Skin of body (tissue), 3 donors: ENCODE measurements at places on chromosomes 12 and 14. TPM values are rescaled to one million over a fixed set of nuclear protein-coding genes. Genes with fewer than 3 reads are reported as not detected.

DNA sequence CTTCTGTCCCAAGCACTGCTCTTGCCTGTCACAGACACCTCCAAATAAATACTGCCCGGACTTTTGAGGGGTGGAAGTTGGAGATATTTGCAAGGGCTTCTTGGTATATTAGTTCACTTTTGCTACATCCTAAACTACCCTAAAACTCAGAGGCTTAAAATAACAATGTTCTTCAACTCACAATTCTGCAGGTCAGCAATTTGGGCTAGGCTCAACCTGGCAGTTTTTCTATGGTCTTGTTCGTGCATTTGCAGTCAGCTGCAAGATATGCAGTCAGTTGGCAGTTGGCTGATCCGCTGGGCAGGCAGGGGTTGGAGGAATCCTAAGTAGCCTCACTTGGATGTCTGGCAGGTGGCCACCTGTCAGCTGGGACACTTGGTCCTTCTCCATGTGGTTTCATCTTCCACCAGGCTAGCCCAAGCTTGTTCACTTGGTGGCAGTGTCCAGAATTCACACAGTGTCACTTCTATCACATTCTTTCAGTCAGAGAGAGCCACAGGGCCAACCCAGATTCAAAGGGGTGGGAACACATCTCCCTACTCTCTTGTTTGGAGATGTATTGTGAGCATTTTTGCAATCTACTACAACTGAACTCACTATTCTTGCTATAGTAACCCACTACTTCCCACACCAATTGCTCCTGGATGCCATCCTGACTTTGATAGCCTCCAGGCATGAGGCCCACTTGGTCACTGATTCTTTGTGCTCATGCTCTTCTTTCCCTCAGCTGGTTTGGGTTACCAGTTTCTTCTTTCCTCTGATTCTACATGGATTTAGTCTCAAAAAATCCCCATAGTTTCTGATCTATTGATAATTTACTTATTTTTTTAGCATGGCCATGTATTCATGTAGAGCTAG lies 27.8 kb upstream of the CAPRIN2 start:
- no peak for DNase-seq

KRT83 gene
- total RNA-seq: 18.8 TPM

GRCh38 chr14:23621204-23621931 lies 14.8 kb upstream of the DHRS2 start:
- no peak for DNase-seq

DNA sequence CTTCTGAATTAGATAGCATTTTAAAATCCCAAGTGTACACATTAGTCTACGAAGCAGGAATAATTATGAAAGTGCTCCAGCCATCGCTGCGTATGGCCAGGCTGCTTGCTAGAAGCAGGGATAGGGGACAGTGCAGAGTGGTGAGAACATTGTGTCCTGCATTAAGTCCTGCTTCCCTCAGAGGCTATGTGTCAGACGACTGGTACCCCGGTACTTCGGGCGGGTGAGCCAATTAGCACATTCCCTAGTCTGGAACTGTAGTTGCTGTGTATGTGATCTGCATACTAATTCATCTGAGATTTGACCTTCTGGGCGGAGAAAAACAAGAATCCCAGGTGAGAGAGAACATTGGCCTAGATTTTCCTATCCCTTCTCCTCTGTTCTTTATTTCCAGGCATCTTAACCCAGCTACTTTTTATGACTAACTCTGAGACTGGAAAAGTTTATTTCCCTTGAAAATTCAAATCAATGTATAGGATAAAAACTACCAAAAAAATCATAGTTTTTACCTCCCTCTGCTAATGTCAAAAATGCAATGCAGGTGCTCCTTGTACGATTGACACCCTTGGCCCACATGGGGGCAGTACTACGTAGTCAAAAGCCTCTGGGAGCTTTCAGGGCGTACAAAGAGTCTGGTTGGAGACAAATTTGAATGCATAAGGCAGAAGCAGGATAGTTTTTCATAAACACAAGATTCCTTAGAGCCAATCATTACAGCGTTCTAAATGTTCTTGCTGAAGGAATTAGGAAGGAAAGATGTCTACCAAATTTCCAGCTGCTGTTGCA lies 764.3 kb downstream of the NOVA1 start:
- DNase-seq: peak; percentile 19

- no peak for DNase-seq
Measured at GRCh38 chr12:93776581-93777018, 99.4 kb downstream of the CRADD start.

GRCh38 chr12:58263816-58264215 lies 322.4 kb downstream of the ATP23 start:
- DNase-seq: no peak

DNA sequence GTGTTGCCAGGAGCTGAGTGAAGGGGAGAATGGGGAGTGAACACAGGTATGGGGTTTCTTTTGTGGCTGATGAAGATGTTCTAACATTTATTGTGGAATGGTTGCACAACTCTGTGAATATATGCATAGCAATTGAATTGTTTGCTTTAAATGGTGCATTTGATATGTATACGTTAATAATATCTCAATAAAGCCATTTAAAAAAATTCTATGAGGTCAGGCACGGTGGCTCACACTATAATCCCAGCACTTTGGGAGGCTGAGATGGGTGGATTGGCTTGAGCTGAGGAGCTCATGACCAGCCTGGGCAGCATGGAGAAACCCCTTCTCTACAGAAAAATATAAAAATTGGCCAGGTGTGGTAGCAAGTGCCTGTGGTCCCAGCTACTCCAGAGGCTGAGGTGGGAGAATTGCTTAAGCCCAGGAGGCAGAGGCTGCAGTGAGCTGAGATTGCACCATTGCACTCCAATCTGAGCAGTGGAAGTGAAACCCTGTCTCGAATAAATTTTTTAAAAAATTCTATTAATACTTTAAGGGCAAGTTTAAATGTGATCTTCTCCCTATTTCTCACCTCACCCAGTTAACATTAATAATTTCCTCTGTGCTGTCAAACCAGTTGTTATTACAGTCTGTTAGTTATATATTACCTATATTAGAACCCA lies 65.3 kb downstream of the DENND5B start:
- DNase-seq: no peak

RPGRIP1 gene
- total RNA-seq: 0.10 TPM

- no peak for DNase-seq
Measured at GRCh38 chr14:66105815-66106214, 380.4 kb upstream of the CCDC196 start.

- no peak for DNase-seq
Measured at GRCh38 chr12:90055071-90055470, 346.4 kb upstream of the ATP2B1 start.

A2ML1 gene
- total RNA-seq: 46.5 TPM

REP15 gene
- 0.79 TPM for total RNA-seq

GRCh38 chr12:130961921-130962451 lies 8.3 kb downstream of the ADGRD1 start:
- DNase-seq: peak; percentile 48

DNA sequence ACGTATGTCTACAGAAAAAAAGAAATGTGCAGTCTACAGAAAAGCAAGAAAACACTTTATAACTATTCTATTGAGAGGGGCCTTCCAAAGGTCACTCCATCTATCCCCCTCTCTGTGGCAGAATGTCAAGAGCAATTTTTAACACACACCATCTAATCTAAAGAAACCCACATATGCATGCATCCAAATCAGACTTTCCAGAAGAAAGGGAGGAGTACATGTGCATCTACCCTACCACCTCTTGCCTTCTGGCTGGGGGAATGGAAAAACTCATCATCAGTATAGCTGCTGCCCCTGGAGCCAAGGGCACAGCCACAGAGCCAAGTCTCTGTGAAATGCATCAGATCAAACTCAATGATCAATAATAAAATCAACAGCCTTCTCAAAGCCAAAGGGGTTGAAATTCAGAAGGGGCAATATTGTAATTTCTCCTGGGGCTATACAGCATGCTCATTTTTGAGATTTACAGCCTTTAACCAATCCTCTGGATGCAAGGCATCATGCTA lies 63.9 kb downstream of the ANO2 start:
- peak; percentile 35 for DNase-seq

DNA sequence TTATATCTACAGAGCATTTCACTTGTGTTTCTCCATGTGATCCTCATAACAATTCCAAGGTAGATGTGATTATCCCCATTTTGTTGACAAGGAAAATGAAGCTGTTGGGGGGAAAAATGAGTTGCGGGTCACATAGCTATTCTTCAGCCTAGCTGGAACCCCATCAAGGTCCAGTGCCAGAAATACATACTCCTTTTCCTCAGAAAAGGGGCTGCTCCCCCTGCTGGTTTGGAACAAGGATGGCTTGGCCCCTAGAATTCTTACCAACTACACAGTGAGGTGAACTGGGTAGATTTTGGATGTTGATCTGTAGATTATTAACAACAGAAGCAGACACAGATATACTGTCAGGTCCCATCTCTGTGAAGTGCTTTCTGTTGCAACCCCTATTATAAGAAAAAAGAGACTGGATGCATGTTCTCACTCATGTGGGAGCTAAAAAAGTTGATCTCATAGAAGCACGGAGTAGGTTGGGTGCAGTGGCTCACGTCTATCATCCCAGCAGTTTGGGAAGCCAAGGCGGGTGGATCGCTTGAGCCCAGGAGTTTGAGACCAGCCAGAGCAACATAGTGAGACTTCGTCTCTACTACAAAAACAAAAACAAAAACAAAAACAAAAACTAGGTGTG lies 8.9 kb downstream of the IKZF4 start:
- peak; percentile 29 for DNase-seq

- DNase-seq: no peak
Measured at GRCh38 chr12:130879781-130880389, 8.0 kb downstream of the RAN start.

KRT74 gene
- total RNA-seq: 133 TPM

DNA sequence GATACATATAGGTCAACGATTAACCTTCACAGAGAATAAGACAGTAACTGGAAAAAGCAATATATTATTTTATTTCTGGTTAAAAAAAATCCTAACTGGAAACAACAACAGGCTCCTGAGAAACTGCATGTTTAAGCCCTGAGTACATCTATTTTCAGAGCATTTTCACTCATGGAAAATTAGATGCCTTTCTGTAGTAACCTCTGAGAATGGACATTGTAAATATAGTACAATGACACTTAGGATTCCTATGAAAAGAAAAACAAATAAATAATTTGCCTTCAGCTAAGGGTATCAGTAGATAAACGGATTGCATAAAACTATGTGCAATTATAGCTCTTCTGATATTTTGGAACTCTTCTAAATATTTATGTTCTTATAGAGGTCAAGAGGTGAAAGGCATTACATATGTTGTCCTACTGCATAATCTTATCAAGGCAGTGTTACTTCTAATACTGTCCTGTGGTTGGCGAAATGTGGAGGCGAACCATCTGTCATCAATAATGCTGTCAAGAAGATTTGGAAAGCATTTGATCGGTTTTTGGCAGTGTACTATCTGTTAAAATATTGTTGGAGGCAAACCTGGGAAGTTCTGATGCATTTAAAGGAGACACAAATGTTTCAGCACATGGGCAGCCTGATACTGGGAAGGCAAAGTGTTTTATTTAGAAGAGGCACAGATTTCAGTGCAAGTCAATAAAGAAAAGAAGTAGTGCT lies 381.8 kb downstream of the BTG1 start:
- DNase-seq: peak; percentile 67

GAS2L3 gene
- total RNA-seq: 33.2 TPM
